ENCODE measurements at places on chromosomes 6 and 20. TPM values are rescaled to one million over a fixed set of nuclear protein-coding genes. Genes with fewer than 3 reads are reported as not detected.
A peak's percentile ranks its signal among the peaks of the same experiment; 100 is the strongest.

The SLPI gene
- total RNA-seq: not detected

GRCh38 chr6:135909737-135910387 lies 58.4 kb downstream of the PDE7B start:
- DNase-seq: peak; percentile 20

The TRDN gene
- not detected for total RNA-seq

- DNase-seq: no peak
Measured at GRCh38 chr6:33914645-33915044, 110.8 kb upstream of the MLN start.

GRCh38 chr6:42093582-42094329 lies 43.4 kb downstream of the TAF8 start:
- DNase-seq: no peak

The SYNDIG1 gene
- total RNA-seq: not detected

DNA sequence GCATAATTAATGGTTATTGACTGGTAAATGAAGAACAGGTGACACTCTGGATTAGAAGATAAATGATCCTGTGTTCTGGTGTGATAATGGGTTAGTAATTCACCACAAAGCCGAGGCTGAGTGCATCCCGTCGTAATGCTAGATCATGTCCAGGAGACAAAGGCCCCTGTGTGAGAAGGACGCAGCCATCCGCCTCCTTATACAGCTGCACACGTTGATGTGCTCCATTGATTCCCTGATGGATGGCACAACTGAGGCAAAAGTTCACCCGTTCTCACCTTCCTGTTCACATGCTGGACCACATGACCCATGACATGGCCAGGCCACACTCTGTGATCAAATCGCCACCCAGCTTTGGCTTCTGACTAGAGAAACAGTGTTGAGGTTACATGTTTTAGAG lies 136.1 kb downstream of the FOXC1 start:
- no peak for DNase-seq

The ENPP1 gene
- 1.2 TPM for total RNA-seq

The HAO1 gene
- total RNA-seq: not detected

The ITPA gene
- 35.2 TPM for total RNA-seq

- no peak for DNase-seq
Measured at GRCh38 chr20:37559312-37560027, 31.8 kb upstream of the BLCAP start.

The LHFPL5 gene
- total RNA-seq: not detected

The TRIM15 gene
- not detected for total RNA-seq

DNA sequence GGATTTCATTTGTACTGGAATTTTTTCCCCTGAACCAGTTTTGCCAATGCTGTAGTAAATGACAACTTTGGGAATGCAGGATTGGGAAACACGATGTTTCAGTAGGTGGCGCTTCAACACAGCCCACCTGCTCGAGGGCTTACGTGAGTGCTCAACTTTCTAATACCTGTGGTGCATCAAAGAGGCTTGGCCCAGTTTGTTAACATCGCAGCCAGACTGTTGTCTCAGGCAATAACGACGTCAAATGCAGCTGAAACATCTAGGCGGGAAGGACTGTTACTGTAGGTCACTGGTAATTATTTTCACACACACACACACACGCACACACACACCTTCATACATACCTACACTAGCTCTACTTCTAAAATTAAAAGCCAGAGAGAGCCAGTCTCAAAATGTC lies 815.5 kb upstream of the SLC35B3 start:
- no peak for DNase-seq

DNA sequence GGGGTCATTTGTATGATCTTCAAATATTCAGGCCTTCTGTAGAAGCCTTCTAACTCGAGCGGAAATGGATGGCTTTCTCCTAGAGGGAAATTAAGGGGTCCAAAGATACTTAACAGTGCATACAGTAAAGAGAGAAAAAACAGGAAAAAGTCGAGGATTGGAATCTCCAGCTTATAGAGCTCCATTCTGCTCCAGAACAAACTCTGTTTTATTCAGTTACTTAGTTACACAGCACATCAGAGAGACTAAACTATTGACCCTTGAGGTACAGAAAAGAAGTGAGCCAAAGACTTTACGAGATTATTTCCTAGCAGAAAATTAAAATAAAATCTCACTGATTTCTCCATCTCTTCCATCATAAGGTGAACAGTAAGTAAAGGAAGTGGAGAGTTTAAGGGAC lies 43.8 kb upstream of the DSE start:
- no peak for DNase-seq

DNA sequence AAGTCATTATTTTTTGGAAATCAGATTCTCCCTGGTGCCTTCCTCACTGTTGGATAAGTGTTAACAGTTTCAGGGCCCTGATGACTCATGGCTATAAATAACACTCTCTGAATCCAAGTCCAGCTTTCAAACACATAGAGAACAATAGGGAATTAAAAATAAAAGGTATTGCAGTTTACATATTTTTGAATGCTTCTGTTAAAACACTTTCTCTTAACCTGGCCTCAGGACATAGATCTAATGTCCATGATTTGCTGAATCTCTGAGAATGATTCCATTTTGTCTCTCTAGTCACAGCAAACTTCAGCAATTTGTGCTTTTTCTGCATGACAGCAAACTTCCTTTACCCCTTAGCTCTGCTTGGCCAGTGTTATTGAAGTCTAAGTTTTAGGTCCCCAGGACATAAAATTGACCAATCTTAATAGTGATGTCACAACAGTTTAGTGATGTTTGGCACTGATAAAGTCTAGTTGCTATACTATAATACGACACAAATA lies 1192.4 kb upstream of the CITED2 start:
- peak; percentile 42 for DNase-seq

- no peak for DNase-seq
Measured at GRCh38 chr6:43123461-43124314, 47.4 kb upstream of the SRF start.

DNA sequence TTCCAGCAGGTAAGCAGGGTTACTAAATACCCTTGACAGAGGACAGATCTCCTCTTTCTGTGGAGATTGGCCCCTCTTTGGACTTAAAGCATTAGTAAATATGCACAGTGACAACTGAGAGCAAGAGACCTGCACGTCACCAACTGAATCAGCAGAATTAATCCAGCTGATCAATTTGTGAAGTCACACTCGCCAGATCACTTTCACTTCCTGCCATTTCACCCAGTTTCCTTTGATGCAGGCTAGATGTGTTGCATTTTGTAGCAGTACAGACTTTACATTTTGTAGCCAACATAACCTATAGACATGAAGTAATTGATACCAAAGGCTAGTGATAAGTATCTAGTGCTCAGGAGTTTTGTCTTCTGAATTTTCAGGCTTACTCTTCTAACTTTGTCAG lies 11.9 kb downstream of the SYNE1 start:
- DNase-seq: no peak

The RIMS4 gene
- not detected for total RNA-seq

The MUC22 gene
- total RNA-seq: not detected

The TMEM200A gene
- 9.3 TPM for total RNA-seq

The VWA7 gene
- 0.58 TPM for total RNA-seq

The TPX2 gene
- total RNA-seq: 31.0 TPM

The LRRN4 gene
- 19.4 TPM for total RNA-seq

GRCh38 chr20:48669946-48670605 lies 157.7 kb downstream of the PREX1 start:
- no peak for DNase-seq

The BHLHE23 gene
- total RNA-seq: not detected

DNA sequence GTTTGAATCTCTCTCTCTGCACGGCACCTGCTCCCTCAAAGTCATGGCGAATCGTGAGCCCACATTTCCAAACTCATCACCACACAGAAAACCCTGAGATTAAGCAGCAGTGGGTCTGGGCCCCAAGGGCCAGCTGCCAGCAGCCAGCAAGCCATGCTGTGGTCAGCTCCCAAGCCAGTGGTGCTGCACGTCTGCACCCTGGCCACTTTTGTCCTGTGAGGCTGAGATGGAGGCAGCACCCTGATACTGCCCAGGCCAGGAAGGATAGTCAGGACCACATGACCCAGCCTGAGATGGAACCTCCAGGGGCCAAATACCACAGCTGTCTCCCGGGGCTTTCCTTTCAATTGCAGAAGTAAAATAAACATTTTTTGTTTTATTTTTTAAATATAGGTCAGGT lies 93.9 kb downstream of the PRND start:
- no peak for DNase-seq

DNA sequence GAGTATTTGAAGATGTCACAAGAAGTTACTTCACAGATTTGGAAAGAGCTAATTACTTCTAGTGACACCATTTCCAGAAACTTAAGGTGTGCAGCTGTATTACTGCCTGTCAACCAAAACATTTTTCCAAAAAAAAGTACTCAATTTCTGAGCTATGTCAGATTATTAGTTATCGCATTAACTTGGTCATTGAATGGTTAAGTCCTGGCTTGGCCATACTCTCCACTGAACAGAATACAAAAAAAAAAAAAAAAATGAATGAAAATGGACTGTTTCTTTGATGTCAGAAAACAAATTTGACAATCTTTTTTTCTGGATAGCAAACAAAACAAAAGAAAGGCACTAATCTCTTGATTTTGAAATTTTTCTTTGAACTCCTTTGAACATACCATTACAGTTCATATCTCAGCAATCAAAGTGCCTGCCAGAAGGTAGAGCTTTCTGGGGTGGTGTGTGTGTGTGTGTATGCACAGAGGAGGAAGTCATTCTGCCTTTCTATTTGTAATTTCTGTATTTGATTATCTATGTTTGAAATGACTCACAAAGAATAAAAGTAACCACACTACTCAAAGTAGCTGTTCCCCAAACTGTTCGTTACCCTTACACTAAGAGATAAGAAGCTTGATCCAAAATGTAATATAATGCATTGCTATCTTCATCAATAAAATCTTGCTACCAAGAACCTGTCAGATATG lies 210.8 kb upstream of the FUT9 start:
- DNase-seq: no peak

GRCh38 chr6:139337001-139337400 lies 37.4 kb downstream of the CITED2 start:
- DNase-seq: no peak

DNA sequence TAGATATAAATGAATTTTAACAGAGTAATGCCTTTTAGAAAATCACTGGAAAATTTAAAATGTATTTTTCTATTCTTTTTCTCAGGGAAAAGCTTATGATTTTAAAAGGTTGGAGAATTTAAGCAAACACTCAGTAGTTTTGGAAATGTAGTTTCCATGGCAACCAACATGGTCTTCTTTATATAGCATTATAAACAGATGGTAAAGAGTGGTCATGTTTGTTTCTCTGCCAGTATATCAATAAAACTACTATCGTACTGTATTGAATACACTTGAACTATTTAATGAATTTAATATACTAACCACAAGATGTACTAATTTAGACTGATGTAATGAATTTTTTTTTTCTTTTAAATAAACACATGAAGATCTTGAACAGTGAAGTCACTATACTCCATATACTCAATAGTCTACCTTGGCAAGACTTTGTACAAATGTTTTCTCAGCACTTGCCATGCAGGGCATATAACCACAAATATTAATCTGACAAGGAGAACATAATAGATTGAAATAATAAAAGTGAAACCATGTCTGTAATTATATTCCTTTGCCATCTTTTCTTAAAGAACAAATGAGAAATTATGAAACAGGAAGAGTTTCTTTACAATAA lies 105.5 kb downstream of the PDSS2 start:
- no peak for DNase-seq

GRCh38 chr6:33324125-33324524 lies 6.6 kb upstream of the ZBTB22 start:
- DNase-seq: no peak

GRCh38 chr20:20353576-20353975 lies 14.3 kb upstream of the INSM1 start:
- DNase-seq: no peak

The FERMT1 gene
- total RNA-seq: 1.2 TPM

DNA sequence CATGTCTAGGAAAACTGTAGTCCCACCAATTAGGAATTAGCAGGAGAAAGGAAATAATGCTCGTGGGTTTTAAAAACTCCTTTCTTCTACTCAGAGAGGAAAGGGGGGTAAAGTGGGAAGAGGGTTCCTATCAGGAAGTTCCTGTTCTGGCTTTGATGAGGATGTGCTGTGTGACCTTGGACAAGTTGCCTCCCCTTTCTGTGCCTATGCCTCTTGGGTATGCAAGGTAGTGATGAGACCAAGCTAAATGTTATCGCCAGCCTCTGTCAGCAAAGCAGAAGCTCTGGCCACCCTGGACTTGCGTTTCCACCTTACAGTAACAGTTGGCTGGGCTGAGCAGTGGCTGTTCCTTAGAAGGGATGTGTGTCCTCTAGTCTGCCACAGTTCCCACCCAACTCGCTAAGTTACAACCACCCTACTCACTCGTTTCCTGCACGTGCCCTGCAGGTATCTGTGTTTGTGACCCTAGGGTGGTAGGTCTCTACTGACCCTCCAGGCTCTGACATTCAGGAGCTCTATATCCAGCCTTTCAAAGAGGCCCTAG lies 110.0 kb downstream of the PREX1 start:
- DNase-seq: no peak

The KIF13A gene
- 57.5 TPM for total RNA-seq

DNA sequence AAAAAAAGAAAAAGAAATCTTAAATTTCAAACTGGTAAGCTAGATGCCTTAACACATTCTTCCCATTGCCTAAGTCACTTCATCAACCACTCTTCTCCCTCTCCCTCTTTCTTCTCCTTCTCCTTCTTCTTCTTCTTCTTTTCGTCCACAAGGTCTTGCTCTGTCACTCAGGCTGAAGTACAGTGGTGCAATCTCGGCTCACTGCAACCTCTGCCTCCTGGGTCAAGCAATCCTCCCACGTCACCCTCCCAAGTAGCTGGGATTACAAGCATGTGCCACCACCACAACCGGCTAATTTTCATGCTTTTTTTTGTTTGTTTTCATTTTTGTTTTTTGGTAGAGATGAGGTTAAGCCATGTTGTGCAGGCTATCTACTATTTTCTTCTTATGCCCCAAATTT lies 60.2 kb downstream of the GPR63 start:
- no peak for DNase-seq

The TREM2 gene
- not detected for total RNA-seq

DNA sequence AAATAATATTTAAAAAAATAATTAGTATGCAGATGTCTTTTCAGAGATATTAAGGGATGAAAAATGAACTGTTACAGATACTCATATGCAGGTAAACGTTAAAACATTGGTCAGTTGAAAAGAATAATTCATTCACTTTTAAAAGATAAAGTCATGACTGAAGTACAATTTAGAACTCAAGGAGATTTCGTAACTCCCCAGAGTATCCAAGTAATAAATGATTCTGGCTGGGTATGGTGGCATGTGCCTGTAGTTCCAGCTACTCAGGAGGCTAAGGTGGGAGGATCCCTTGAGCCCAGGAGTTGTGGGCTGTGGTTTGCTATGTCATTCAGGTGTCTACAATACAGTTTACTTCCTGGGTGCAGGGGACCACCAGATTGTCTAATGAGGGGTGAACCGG lies 122.3 kb upstream of the TMEM181 start:
- DNase-seq: no peak

The IMPG1 gene
- total RNA-seq: not detected

- DNase-seq: no peak
Measured at GRCh38 chr6:32968867-32969684, 682 bp downstream of the BRD2 start.

The LINC00237 gene
- not detected for total RNA-seq
